DMS79 treated with DMSO at 0.1 percent for 48 hours (cell line): ENCODE measurements at places on chromosomes 7 and 10.

- DNase-seq = peak; percentile 12
Observed at GRCh38 chr7:12146813-12147212, 64.3 kb upstream of the TMEM106B start.

GRCh38 chr10:4883079-4883739 is 57.2 kb downstream of the AKR1E2 start:
- DNase-seq = no peak

DNA sequence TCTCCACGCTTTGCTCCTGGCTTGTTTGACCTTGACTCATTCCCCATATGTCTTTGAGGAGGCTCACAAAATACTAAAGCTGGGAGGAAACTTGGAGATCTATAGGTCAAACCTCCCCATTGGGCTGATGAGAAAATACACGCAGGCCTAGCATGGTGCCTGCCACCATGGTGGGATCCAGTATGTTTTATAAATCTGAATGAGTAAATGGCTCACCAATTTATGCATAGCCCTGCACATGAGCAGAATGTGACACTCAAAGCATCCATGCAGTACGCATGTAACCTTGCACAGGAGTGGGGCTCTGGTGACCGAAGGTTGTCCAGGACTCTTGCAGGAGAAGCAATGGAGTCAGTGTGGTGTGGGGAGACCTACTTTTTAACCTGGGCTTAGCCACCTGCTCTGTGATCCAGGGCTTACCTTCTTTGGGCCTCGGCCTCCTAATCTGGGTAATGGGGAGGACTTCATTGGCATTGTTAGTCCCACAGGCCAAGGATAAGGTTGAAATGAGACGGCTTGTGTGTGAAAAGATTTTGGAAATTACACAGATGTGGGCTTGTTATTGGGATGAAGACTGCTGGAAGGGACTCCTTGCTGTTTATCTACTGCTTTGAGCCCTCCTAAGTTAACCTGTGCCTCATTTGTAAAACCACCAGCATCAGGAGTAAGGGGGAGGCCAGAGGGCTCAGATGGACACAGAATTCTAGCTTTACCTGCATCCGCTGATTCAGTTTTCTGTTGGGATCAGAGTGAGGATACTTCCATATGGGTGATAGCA is 58.4 kb downstream of the ADCYAP1R1 start:
- DNase-seq = no peak

DNA sequence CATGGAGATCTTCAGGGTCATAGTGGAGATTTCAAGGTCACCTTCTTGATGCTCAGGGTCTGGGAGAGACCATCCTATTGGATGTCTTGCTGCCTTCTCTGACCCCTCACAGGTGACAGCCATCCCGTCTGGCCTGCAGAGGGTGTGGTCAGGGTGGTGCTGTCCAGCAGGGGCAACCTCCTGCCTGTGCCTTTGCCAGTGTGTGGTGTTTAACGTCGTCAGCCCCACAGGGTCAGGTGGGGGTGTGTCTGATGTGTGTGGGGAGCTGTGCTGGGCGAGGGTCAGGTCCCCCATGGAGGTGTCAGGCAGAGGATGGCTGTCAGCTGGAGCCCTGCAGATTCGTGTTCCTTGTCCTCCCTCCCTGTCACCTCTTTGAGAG is 16.5 kb downstream of the ADCY1 start:
- DNase-seq = no peak

GRCh38 chr7:19919261-19920095 is 146.1 kb upstream of the TMEM196 start:
- DNase-seq = no peak

DNA sequence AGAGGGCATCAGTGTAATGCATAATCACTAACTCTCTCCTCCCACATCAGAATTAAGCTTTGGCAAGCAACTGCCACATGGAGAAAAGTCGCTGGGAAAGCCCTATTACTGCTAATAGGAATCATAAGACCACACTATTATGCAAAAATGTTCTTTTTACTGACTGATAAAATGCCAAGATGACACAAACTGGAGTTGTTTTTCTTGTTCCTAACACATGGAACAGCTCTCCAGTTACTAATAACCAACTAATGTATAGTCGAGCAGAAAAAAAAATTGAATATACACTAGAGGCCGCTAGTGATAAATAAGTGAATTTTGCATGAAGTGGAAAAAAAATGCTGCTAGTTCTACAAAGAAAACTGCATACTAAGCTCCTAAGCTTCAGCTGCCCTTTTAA is 165.6 kb downstream of the TPK1 start:
- DNase-seq = no peak

DNA sequence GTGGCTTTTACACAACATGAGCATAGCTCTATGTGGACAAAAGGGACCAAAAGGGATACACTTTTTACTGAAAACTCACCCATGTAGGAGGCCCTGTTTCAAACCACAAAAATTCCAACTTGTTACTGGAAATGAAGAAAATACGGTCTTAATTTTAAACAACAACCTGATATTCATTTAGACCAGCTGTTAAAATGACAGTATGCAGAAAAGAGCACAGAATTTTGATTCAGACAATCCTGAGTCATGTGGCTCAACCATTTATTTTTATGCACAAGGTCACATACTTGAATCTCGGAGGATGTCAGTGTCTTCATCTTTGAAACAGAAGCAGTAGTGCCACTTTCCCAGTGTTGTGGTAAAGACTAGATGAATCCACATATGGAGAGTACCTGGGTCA is 426.5 kb upstream of the NFE2L3 start:
- no peak for DNase-seq

GRCh38 chr7:84226759-84227158 is 32.2 kb upstream of the SEMA3A start:
- no peak for DNase-seq

GRCh38 chr7:133854739-133855138 is 272.4 kb upstream of the LRGUK start:
- peak; percentile 59 for DNase-seq

- DNase-seq = no peak
Observed at GRCh38 chr10:48506147-48506917, 98.5 kb downstream of the ARHGAP22 start.

GRCh38 chr10:34648919-34649318 is 166.2 kb downstream of the PARD3 start:
- DNase-seq = no peak

- no peak for DNase-seq
Observed at GRCh38 chr10:10056961-10057360, 960.7 kb upstream of the CELF2 start.

DNA sequence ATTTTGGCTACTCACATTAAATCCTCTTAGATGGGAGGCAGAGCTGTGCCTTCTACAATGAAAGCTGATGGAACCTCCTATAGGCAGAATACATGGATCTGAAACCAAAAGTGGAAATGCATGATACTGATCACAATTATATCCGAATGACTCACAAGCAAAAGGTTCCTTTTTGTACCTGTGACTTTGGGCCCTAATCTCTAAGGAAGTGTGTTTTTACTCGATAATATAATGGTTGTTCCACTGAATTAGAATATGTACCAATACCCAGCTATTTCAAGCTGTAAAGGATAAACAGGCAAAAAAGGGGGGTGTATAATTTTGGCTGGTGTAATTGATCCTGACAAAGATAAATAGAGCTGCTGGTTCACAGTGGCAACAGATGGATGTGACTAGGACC is 17.6 kb upstream of the LAMB1 start:
- DNase-seq = no peak

GRCh38 chr10:120931999-120932398 is 80.8 kb downstream of the WDR11 start:
- no peak for DNase-seq

GRCh38 chr7:91491868-91492267 is 227.6 kb downstream of the FZD1 start:
- no peak for DNase-seq

DNA sequence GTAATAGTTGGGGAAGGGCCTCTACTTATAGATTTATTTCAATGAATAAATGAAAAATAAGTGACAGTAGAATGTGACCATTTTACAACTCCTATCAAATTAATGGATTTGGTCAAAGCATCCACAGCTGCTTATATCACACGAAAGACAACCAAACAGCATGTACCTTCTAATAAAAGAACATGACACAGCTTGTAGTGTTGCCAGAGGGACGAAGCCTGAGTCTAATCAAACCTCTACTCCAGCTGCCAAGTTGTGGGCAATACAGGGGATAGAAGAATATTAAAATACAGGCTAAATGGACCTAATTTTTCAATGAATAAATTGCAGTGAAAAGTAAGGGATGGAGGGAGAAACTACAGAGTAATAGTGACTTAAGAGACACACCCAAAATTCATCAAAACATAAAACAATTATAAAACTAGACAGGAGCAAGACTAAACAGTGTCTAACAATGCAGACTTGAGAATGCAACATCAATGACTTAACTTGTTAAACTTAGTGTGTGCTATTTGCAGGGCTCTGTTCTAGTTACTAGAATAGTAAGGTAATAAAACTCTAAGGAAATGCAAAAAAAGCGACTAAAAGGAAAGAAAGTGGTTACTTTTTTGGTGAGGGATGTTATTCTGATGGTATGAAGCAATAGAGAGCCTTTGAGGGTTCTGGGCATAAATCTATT is 853.8 kb downstream of the GRM8 start:
- no peak for DNase-seq
